HT1080 (cell line): ENCODE measurements at places on chromosomes 1 and 21.

DNA sequence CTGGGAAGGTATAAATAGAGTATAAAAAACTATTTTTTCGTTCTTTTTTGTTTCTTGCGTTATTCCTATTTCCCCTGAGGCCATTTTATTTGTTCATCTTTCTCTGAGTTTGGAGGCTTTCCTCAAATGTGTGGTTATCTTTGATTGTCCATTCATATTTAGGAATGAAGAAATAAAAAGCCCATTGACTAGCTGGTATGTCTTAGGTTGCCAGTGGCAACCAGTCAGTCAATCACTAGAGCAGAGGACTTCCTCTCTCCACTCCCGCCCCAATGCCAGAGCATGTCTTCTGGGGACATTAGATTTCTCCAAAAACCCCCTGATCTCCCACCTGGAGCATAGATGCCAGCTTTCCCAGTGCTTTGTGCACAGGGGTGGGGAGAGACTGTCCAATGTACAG lies 20.7 kb upstream of the FOXE3 start:
- no peak for DNase-seq

DNA sequence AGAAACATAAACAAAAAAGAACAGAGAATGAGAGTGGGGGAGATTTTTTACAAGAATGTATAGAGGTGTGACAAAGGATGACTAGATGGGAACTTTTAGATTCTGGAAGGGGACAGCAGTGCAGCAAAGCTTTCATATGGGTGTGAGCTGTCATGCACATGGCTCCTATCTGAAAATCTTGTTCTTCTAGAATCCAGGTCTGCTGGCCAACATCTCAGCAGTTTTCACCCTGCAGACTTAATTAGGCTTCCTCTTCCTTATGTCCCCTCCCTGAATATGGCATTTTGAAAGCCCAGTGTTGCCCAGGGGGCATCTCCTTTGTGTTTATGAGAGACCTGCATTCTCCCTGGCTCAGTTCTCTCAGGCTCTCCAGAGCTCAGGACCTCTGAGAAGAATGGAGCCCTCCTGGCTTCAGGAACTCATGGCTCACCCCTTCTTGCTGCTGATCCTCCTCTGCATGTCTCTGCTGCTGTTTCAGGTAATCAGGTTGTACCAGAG lies at the start of gene CYP4Z1:
TSS of gene CYP4Z1 (plus strand) at position 135 of the 498 bp plus-strand sequence. CDS start at position 395, 260 bp downstream.
- no peak for DNase-seq

GRCh38 chr1:60388092-60388987 lies 314.8 kb upstream of the C1orf87 start:
- DNase-seq: peak; percentile 65

GRCh38 chr1:24765308-24765988 lies 20.2 kb downstream of the CLIC4 start:
- DNase-seq: peak; percentile 32

GRCh38 chr1:25519624-25520023 lies 23.8 kb upstream of the LDLRAP1 start:
- peak; percentile 80 for DNase-seq

GRCh38 chr1:68338081-68338480 lies 105.8 kb upstream of the WLS start:
- DNase-seq: no peak

- DNase-seq: no peak
Observed at GRCh38 chr1:72227667-72228066, 54.7 kb downstream of the NEGR1 start.

- no peak for DNase-seq
Observed at GRCh38 chr1:160168609-160169369, 17.4 kb downstream of the ATP1A4 start.

GRCh38 chr1:47687631-47688460 lies 250.0 kb downstream of the FOXD2 start:
- no peak for DNase-seq

GRCh38 chr1:21397813-21398188 lies 42.1 kb upstream of the NBPF3 start:
- DNase-seq: no peak

DNA sequence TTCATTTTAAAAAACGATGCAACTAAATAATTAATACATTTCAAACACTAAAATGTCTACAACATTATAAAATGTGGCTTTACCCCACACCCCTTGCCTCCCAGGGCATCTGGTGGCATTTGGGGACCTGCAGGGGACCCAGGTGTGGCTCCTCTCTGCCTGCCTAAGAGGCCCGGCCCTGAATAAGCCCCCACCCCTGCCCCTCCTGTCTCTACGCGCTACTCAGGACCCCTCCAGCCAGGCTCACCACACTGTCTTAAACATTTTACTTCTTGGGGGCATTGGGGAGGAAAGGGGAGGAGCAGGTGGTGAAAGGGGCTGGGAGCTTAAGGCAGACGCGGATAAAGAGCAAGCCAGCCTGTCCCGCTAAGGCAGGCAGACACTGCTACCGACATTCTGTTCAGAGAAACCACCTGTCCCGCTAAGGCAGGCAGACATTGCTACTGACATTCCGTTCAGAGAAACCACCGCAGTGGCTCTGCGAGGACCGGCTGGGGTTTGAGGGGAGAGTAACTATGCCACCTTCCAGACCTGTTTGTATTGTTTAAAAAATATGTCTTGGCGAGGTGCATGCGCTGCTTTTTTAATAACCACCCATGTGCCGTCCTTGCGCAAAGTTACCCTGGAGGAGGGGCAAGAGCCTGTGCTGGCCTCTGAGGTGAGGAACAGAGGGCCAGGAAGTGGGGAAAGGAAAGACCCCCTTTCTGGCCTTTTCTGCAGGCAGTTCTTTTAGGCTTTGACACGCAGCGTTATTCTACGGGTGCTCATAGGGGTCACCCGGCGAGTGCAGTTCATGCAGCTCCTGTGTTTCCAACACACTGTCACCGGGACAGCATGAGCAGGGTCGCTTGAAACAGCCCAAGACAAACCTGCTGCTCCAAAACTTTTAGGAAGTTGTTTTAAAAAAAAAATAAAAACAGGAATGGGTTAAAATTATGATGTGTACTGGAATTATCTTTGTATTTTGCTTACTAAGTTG lies 51.3 kb upstream of the RIPK4 start:
- no peak for DNase-seq

GRCh38 chr1:20280906-20281305 lies 9.8 kb upstream of the VWA5B1 start:
- DNase-seq: no peak

DNA sequence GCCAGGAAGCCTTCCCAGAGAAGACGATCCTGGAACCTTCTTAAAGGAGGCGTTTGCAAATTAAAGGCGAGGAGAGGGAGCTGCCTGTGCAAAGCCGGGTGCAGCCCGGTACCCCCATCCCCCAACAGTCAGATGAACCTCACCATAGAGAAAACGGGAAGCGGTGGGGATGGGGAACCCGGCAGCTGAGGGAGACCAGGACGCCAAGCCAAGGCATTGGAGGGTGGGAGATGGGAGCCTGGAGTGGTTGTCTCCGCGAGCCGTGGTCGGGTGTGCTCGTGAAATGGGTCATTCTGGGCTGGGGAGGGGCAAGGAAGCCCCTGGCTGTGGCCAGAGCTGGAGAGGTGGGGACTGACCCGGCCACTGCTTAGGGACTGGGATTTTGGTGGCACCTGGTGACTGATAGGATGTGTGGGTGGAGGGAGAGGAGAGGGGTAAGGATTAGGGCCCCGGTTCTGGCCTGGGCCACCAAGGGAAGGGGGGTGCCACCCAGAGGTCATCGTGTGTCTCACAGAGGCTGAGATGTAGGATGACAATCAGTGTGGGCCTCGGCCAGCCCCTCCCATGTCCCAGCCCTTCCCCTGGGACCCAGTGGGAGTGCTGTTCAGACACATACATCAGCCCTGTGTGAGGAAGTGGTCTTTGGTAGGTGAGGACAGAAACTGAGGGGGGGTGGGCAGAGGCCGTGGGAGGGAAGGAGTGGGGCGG lies 676 bp upstream of the PADI2 start:
- DNase-seq: no peak

DNA sequence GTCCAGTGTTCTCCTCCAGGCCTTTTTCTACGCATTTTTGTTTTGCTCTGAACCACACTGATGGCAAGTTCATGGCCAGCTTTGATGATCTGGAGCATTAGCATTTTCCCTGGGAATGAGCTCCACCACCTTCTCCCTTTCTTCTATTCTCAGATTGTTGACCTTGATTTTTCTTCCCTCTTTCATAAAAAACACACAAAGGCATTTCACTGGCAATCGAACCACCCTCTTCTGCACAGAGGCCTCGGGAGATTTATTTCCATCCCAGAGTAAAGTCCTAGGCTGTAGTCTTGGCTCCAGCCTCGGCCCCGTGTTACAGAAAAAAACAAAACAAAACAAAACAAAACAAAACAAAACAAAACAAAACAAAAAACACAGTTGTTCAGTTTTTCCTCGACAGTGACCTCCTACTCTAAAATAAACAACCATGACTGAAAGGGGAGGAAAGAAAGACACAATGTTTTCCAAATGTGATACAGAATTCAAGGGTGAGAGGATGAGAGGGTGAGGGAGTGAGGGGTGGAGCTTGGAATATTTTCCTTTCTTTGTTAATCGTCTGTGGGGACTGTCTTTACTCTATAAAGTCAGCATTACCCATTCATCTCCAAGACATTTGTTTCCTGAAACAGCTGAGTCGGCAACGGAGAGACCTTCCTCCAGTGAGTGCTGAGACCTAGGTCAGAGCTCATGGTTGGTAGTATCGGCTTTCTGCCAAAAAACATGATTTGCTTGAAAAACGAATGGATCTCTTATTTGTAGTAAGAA lies 29.8 kb upstream of the RNF186 start:
- no peak for DNase-seq

- peak; percentile 79 for DNase-seq
Observed at GRCh38 chr1:242530761-242531160, 6.3 kb upstream of the PLD5 start.

DNA sequence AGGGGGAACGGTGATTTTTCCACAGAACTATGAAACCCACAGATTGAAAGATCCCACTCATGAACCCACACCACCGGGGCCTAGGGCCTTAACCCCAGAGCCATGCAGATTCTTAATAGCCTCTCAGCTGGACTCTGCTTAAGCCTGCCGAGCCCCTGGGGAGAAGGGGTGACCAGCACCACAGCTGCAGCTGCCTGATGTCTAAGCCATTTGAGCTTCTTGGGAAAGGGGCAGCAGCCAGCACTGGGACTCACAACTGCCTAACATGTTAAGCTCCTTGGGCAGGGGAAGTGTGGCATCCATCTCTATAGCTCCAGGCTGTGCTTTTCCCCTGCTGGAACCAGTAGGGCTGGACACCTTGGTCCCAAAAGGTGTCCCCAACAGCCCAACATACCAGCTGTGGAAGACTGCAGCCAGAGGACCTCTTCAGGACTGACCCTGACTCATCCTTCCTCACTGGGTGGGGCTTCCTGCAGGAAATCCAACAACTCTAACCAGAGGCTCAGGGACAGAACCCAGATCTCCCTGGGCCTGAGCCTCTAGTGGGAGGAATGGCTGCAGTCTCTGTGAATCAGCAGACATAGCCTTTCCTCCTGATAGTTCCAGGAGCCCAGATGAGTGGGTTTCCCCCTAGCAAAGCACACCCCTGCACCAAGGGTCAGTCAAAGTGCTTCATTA lies 34.6 kb upstream of the FMO3 start:
- DNase-seq: peak; percentile 64

DNA sequence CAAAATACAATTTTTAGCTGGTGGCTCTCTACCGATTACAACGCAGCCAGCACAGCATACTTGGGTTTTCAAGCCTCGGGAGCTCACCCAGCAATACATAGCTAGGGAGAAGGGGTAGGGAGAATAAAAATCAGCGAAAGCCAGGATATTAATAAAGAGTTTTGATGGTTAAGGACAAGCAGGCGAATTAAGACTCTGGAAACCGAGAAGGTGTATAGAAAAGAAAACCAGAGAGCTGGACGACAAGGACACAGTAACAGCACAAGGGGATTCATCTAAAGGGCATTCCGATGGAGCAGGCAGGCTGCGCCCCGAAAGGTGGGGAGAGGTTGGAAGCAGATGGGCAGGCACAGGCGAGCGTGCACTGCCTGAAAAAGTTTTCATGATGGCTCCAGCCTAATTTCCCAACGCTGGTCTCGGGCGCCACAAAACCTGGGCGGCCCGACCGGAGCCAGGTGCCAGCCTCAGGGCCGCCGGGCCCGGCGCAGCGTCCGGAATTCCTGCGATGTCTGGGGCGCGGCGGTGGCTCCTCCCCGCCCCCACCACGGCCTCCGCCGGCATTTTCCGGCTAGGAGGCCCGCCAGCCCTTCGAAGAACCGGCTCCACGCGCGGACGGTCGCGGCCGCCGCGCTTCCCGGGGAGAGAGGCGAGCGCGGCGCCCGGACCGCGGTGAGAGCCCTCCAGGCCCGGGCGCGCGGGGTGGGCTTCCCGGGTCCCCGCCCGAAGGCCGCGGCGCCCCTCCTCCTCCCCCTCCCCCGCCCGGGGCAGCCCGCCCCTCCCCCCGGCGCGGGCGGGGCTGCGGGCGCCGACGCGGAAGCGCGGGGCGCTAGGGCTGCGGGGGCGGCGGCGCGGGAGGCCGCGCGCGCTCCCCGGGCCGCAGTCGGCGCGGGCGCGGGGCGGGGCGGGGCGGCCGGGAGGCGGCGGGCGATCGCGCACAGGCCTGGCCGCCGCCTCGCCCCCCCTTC lies 774 bp upstream of the DYRK1A start:
- peak; percentile 64 for DNase-seq

- DNase-seq: peak; percentile 62
Observed at GRCh38 chr1:153352523-153352922, 3.9 kb upstream of the PGLYRP4 start.
